ENCODE measurements at places on chromosomes 4 and X.

- DNase-seq: peak; percentile 0
These were observed 2.5 kb upstream of the SPANXD start for GRCh38 chrX:141701072-141701471.

DNA sequence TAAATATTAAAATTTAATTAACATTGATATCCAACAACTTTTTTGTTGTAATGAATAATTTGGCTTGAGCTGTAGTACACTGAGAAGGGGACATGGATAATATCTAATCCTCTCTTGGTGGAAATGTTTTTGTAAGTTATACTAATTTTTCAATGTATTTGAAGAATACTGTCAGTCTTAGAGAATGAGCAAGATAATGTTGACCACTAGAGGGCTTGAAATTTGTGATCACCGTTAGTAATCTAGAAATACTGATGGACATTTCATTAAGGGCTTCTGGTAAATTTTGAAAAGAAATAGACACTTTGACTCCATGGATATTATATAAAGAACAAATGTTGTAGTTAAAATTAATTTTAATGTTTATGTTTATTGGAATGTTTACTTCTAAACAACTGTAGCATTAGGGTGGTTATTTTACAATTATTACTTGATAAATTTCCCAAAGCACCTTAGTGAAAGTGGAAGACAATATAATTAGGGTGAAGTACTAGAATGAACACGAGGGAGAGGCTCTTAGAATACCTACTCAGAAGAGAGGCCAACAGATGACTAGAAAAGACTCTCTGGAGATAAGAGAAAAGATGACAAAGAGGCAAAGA is 20.0 kb upstream of the CAMK2D start:
- peak; percentile 12 for DNase-seq

DNA sequence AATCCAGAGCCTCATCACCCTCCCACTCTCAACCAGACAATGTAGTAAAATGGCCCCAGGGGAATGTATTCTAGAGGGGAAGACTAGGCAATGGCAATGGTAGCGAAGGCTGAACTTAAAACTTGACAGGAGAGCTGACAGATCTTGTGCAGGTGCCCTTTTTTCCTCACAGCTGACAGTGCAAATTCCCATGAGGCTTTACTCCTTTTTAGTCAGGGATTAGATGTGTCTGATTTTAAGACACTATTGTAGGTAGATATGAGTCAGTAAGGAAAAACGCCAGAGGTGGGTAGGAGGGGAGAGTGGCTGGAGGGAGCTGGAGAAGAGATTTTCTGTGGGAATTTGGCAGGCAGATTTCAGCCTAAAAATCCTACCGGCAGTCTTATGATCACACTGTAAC is 10.7 kb downstream of the CAPN6 start:
- no peak for DNase-seq

GRCh38 chr4:20251796-20252655 is at the start of gene SLIT2:
TSS of gene SLIT2 (plus strand) at chr4:20251905. CDS start at chr4:20253816, 1,911 bp downstream.
- peak; percentile 79 for DNase-seq

DNA sequence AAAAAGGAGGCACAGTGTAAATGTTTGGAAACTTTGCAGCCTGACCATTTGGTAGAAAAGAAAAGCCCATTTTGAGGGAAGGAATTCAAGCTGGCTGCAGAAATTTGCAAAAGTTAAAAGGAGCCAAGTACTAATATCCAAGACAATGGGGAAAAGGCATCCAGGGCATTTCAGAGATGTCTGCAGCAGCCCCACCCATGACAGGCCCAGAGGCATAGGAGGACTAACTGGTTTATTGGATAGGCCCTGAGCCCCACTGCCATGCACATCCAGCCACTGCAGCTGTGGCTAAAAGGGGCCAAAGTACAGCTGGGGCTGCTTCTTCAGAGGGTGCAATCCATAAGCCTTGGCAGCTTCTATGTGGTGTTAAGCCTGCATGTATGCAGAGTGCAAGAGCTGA is 104.9 kb downstream of the HS3ST1 start:
- no peak for DNase-seq

GRCh38 chr4:123564758-123565346 is 168.3 kb downstream of the SPRY1 start:
- DNase-seq: peak; percentile 73

DNA sequence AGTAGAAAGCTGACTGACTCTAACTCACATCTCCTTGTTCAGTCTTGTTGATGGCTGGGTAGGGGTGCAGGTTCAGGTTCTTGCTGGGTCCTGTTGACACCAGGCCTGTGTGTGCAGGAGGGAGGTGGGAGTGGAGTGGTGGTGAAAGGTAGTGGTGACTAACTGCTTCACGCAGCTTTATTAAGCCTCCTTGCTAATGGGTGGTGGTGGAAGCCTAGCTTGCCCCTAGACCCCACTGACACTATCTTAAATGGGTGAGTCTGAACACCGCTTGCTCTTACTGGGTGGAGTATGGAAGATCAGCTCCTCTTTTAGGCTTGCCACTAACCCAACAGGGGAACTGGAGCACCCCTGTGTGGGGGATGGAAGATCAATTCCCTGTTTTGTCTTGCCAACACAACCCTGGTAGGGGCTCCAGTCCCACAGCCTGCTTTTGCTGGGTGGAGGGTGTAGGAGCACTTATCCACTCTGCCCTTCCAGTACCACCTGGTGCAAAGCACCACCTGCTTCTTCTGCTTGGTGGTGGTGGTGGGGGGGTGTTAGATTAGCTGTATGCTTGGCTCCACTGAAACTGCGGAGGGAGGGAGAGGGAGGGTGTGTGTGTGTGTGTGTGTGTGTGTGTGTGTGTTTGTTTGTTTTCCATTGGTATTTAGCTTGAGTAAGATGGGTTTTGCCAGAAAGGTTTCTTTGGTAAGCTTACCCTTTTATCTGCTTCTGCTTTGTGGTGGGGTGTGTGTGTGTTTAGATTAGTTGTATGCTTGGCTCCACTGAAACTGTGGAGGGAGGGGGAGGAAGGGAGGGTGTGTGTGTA is 25.6 kb downstream of the KDM6A start:
- DNase-seq: no peak

DNA sequence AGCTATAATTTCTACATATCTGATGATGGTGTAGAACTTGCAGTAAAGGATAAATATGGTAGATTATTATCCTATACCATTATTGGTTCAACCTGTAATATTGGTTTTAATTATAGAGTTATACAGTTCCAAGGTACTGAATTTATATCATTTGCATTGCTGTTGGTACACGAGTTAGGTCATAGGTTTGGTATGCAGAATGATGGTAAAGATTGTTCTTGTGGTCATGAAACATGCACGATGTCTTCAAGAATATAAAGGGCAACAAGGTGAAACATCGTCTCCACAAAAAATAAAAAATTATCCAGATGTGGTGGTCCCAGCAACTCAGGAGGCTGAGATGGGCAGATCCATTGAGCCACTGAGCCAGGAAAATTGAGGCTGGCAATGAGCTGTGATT is 99.6 kb downstream of the ADAM29 start:
- no peak for DNase-seq

DNA sequence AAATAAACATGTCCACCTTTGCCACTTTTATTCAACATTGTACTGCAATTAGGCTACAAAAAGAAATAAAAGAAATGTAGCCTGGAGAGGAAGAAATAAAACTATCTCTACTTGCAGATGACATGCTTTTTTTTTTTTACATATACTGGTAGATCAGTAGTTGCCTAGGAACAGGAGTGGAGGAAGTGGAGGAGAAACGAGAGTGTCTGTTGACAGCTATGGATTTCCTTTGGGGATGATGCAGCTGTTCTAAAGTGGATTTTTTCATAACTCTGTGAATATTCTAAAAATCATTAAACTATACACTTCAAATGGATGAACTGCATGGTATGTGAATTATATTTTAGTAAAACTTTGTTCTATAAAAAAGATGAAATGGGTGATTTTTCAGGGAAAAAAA is 116.4 kb downstream of the ANAPC4 start:
- no peak for DNase-seq

GRCh38 chr4:173752610-173753230 is 222.7 kb upstream of the HAND2 start:
- no peak for DNase-seq

GRCh38 chr4:177339477-177340374 is 30.1 kb downstream of the NEIL3 start:
- DNase-seq: peak; percentile 41

DNA sequence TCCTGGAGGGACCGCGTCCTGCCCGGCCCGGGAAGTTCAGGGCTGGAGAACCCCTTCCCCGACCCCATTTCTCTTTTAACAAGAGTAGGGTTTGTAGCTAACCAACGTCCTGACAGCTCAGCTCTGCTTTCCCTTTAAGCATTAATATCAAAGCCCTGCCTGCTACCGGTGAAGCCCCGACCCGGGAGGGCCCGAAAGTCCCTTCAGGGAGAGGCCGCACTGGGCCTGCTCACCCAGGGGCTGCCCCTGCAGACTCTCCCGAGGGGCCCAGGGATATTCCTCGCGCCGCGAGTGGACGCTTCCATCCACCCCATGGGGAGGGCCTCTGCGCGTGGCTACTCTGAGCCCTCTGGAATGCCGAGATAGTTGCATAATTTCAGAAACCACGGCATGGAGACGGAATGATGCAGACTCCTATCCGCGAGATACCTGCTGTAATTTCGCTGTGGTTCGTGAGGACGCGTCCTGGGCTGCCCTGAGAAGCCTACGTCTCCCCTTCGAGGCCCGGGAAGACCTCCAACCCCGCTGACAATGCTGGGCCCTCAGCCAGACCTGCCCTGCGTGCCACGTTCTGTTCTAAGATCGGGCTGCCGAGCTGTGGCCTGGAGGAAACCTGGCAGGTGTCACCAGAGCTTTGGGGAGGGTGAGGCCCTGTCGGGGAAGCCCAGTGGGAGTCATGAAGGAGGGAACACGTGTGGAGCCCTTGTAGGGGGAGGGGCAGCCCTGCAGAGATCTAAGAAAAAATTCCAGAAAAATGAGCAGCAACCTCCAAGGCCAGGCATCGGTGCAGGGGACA is 999 bp upstream of the CTBP1 start:
- DNase-seq: no peak

GRCh38 chrX:42686296-42686695 is 91.7 kb downstream of the PPP1R2C start:
- no peak for DNase-seq

DNA sequence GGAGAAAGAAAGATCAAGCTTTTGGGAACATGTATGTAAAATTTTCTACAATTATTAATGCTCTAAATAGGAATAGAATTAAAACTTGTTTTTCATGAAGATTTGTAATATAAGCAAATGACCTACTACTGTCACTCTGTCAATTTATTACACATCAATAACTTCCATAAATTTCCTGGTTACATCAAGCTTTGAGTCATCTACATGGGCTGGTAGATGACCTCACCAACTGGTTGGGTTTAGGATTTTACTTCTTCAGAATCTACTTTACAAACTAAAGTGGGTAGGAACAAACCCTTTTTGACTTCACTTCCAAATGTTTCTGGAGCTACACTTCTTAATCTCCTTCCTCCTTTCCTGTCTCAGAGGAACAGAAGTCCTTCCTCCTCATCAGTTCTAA is 12.0 kb upstream of the LRAT start:
- no peak for DNase-seq

DNA sequence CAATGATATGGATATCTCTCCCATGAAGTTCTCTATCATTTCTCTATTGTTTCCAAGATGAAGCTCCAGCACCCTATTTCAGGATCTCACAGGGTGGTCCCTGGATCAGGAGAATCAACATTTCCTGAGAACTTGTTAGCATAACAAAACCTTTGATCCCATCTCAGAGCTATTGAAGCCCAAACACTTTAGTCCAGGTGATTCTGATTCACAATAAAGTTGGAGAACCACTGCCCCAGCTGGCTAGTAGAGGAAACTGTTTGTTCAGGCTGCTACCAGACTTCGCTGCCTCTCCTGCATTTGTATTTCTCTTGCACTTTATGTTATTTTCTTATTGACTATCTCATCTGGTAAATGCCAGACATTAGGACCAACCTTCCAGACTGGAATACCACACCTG is 65.4 kb downstream of the CEP44 start:
- DNase-seq: no peak

DNA sequence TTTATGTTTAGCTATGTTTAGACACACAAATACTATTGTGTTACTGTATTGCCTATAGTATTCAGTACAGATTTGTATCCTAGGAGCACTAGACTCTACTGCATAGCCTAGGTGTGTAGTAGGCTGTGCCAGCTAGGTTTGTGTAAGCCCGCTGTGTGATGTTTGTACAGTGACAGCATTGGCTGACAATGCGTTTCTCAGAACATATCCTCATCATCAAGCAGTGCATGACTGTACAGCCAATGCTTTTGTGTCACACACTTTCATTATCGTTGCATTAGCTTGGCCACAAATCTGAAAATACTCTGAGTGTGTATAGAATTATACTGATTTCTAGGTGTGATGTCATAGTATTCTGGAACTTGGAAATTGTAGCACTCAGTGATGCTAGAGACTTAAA is 63.4 kb downstream of the CLDN34 start:
- DNase-seq: no peak

GRCh38 chr4:173991316-173991715 is 292.2 kb downstream of the FBXO8 start:
- DNase-seq: no peak

DNA sequence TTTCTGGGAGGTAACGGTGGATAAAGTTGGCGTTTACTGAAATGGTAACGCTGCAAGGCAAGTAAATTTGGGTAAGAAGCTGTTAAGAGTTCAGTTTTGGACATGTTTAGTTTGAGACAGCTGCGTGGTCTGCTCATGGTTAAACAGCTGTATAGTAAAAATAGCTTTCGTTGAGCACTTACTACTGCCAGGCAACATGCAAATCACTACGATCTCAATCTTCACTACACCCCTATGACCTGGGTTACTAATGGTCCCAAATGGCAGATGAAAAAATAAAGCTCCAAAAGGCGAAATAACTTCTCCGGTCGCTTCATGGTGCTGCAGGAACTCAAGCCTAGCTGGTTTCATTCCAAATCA is 22.2 kb downstream of the FABP2 start:
- DNase-seq: no peak

- DNase-seq: no peak
These were observed 14.7 kb downstream of the FGFRL1 start for GRCh38 chr4:1026115-1026514.

GRCh38 chrX:17721715-17722114 is 15.6 kb upstream of the SCML1 start:
- no peak for DNase-seq

DNA sequence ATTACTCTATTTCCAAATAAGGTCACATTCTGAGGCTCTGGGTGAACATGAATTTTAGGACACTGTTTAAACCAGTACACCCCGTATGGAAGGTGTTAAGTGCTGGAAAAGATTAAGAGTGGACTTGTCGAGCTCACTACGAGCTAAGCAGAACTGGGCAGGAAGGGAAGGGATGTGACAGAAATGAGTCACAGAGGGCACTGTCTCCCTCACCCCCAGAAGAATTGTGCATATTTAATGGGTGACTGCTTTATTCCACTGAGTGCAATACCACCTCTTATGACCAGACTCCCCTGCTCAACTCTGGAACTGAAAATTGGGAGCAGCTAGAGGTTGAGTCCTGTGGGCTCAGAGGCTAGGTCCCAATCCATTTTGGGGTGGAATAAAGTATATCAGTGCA is 187.4 kb upstream of the RPS6KA3 start:
- DNase-seq: no peak

- no peak for DNase-seq
These were observed 113.4 kb upstream of the TMEM47 start for GRCh38 chrX:34770511-34770910.

Measured in RWPE1 (cell line).